Ovary (tissue), 10 donors: ENCODE measurements at places on chromosomes 11 and 22.

- no peak for DNase-seq
Measured at GRCh38 chr11:132186699-132187098, 816.3 kb downstream of the NTM start.

DNA sequence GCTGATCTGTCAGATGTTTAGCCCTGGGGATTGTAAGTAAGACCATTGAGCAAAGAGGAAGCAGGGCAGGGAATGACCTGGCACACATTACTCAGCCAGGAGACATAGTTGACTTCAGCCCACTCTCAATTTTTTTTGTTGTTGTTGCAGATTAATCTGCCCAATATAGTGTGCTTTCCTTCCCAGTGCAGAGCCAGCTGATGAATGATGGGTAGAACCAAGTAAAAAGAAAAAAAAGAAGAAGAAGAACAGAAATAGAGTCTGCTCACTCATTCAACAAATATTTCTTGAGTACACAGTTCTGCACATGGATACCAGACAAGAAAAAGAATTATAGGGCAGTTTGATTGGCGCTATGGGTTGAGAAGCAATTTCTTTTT, 292.7 kb downstream of the ETS1 start:
- DNase-seq: no peak

DNA sequence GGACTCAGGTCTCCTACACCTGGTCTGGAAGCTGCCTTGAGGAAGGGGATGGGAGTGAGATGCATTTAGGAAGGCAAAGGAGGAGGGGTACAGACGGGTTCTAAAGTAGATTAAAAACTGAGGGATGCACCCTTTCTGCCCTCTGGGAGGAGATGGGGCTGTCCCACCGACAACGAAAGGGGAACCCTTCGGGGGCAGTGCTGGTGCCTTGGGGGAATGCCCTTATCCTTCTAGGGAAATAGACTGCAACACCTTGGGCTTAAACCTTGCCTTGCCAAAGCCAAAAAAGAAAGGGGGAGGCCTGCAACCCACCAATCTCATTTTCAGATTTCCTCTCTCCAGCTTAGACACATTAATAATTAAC, 89.8 kb downstream of the PLEKHA7 start:
- no peak for DNase-seq

DNA sequence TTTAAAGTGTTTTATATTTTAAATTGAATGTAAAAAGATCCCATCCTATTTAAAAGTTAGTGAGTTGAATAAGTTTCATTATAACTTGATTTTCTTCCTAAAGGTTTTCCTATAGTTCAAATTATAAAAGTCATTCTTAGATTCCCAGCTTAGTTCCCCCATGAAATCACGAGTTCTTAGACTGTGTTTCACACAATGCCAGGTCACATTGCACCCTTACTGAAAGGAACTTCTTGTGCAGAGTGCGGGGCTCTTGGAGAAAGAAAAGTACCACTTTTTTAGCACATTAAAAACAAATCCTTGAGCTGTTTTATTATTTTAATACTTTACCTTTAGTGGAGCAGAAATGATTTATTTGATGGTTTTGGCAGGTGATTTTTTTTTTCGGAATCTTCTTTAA, 15.6 kb downstream of the GRAP2 start:
- no peak for DNase-seq

DNA sequence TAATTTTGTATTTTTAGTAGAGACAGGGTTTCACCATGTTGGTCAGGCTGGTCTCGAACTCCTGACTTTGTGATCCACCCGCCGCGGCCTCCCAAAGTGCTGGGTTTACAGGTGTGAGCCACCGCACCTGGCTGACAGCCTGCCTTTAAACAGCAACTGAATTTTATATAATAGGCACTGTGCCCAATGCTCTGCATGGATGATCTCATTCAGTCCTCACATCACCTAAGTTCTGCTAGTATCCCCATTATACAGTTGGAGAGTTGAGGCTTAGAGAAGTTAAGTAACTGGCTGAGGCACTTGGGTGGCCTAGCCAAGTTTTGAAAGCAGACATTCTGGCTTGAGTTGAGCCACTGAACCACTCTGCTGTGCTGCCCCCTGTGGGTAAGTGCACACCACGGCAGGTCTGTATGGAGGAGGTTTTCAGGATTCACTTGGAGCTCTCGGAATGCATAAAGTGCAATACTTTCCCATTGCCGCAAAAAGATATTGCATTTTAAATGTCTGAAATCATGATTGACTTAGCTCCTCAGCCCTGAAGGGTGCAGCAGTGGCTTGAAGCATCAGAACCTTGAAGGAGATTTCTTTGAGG, 112.4 kb downstream of the LDLRAD3 start:
- peak; percentile 39 for DNase-seq

GRCh38 chr11:82682003-82682751, 51.5 kb downstream of the FAM181B start:
- no peak for DNase-seq

DNA sequence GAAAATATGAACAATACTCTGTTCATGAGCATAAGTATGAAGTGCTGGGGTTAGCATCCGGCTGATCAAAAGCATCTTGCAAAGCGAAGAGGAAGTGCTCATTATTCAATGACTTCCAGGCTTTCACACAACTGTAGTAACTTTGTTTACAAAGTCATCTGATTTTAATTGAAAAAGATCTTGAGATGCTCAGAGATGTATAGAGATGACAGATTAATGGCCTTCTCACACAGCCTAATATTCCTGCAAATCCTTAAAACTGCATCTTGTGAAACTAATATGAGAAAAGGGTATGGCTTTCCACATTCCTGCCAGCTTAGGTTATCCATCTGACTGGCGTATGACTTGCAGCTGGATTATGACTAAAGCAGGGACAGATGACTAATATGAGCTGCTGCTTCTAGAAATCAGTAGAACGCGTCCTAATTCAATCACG, 125.4 kb downstream of the CASP12 start:
- no peak for DNase-seq

- no peak for DNase-seq
Measured at GRCh38 chr11:77580712-77581337, 8.9 kb upstream of the AQP11 start.

DNA sequence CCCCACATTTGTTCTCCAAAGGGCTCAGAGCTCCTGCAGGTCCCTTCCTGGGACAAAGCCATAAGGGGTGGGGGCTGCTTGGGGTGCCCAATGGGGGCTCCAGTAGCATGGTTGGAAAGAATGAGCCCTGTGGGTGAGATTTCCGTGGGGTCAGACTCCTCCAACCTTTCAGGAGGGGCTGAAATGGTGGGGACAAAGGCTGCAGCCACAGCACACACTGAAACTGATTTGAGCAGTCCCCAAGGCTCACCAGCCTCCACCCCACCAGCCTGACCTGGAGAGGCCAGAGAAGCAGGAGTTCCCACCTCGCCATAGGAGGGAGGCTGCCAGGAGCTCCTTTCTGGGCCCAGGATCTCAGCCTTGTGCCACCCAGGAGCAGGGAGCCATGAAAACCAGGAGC, 69.2 kb downstream of the MN1 start:
- no peak for DNase-seq

GRCh38 chr11:99865951-99866350, 821.1 kb upstream of the ARHGAP42 start:
- DNase-seq: no peak

GRCh38 chr11:26801601-26802000, 79.7 kb upstream of the SLC5A12 start:
- no peak for DNase-seq

DNA sequence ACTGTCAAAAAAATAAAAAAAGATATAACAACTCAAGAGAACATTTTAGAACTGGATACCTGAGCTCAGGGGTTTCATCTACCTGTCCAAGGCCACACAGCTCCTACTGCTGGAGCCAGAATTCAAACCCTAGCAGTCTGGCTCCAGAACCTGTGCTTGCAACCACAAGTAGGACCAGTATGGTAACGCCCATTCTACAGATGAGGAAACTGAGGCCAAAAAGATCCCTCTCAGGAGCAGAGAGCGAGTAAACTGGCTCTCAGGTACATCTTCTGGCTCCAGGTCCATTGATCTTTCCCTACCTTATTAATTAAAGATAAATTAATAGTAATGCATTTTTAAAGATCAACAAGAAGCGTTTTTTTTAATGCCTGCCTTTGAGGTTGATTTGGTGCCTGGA, 19.2 kb downstream of the P2RX3 start:
- no peak for DNase-seq

- no peak for DNase-seq
Measured at GRCh38 chr11:70854901-70855556, 397.3 kb downstream of the SHANK2 start.
